Erythroblast (primary cell): ENCODE measurements at places on chromosomes 2 and 18.

DNA sequence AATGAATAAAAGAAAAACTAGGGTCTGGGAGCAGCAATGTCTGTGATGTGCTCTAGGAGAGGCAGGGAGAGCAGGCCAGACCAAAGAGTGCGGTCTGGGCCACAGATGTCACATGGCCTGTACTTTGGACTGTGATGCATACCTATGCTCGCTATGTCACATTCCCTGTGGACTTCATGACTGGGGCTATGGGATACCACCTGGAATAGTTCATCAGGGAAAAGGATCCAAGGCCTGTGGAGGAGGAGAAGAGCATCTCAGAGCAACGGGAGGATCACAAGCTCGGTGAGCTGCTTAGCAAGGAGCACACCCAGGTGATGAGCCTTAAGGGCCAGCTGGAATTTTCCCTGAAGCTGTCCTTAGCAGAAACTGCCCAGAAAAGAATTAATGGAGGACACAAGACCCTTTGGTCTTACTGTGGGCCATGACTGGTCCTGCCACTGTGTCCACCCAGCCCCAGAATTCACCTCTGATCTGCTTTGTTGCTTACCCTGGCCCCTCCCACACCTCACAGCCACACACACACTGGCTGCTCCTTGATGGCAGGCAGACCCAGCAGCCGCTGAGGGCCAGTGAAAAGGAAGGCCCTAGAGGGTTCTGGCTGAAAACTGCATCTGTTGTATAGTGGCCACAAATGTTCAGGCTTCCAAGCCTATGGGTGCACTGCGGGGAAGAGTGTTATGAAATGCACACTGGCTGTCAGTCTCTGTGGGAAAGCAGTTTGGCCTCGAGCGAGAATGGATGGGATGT lies 25.3 kb upstream of the GCC2 start:
- DNase-seq: no peak

DNA sequence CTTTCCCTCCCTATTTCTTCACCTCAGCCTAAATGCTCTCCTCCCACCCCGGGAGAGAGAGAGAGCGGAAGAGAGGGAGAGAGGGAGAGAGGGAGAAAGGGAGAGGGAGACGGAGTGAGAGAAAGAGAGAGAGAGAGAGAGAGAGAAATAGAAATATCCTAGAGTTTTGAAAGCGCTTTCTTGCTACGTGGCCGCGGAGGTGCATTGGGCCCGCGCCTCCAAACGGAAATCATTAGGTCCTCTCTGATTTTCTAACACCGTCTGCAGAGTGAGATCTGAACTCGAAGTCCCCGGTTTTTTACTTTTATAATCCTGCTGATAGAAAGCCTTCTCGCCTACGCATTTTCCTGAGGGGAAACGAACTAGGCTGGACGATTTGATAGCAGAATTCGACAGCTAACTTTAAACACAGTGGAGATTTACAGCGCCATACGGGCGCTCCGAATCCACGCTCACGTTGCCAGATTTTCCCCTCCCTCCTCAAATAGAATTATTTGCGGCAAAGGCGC lies 903 bp upstream of the EVX2 start:
- no peak for DNase-seq

DNA sequence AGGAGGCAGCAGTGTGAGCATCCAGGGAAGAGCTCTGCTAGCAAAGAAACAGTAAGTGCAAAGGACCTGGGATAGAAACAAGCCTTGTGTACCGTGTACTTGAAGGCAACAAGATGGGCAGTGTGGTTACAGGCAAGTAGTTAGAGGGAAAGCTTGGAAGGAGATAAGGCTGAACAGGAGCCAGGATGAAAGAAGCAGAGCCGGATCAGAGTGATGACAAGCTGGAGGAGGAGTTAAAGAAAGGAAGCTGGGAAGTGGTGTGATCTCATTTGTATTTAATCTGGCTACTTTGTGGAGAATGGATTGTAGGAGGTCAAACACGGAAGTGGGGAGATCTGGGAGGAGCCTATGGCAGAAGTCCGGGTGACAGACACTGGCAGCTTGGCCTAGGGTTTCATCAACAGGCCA lies 44.7 kb upstream of the VPS54 start:
- DNase-seq: no peak

- DNase-seq: no peak
Measured at GRCh38 chr18:46310258-46310657, 206.1 kb downstream of the HAUS1 start.

DNA sequence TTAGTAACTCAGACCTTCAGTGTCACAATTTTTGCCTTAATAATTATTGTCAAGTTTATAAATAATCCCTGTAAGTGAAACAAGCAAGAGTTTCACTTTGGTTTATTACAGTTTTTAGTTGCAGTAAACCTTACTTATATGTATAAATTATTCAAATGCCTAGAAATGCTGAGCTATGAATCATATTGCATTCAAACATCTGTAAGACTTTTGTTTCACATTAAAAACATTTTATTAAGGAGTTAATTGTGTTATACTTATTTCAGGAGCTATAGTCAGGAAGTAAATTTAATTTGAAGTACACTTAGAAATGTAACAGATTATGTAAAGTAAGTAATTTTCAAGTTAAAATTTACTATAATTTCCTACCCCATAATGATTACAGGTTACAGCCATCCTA lies 3.9 kb upstream of the ETAA1 start:
- no peak for DNase-seq

GRCh38 chr18:39799006-39799405 lies 2156.0 kb upstream of the PIK3C3 start:
- DNase-seq: peak; percentile 34

DNA sequence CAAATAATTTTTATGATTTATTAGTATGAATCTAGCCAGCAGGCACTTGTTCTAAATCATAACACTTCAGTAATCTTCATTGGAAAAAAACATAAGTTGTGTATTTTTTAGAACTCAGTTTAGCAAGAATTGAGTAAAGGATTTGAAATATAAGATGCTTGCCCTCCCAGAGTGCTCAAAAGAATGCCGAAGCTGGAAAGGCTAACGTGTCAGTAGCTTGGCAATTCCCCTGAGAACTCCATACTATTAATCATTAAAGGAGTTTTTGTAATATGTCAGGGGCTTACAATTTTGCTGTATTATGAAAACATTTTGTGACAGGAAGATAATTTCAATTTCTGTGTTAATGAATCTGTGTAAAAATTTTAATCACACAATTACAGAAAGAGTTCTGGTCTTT lies 122.7 kb downstream of the GULP1 start:
- no peak for DNase-seq

DNA sequence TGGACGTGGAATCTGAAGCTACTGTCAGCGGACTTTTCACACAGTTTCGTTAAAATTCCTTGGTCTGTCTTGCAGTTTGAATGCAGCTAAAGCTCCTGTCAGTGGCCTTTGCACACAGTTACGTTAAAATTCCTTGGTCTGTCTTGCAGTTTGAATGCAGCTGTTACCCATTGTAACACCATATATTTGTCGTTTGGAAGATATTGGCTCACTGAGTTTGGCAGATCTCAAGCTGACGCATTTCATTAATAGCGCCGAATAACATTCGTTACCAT lies 1.0 kb downstream of the LIMS1 start:
- no peak for DNase-seq
